ENCODE measurements at places on chromosomes 13 and 19.

GRCh38 chr13:48741377-48741776 lies 87.6 kb downstream of the CYSLTR2 start:
- DNase-seq, result no peak

- no peak for DNase-seq
These were observed 21.3 kb downstream of the ZNF77 start for GRCh38 chr19:2923510-2923909.

GRCh38 chr19:29576046-29576606 lies 30.0 kb upstream of the POP4 start:
- peak; percentile 60 for DNase-seq

DNA sequence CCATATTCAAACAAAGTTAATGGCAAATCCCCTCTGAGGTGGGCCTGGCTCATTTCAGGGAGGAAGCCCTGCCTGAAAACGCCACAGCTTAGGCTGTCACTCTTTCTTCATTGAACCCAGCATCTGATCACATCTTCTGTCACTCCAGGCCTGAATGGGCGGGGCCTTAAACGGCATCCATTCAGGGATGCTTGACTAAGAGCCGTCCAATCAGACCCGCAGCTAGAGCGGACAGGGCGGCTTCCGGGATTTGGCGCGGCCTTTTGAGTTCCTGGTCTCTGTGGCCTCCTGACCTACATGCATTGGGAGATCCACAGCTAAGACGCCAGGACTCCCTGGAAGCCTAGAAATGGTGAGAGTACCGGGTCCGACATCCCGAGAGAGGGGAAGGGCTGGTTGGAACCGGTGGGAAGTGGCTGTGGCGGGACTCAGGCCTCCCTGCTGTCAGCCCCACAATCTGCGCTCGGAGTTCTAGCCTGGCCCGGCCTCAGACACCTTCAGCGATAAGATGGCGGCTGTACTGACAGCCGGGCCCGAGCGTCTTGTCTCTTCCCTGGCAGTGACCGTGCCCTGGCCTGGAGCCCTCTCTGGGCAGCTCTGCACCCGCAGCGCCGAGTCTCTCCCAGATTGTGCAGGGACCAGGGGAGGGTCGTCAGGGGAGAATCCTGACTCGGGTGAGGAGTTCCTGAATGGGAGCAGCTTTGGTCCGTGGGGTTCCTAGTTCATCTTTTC lies at the start of gene ZNF723:
Gene ZNF723, plus strand, starts transcription at position 261 of the 732 bp plus-strand sequence. Its CDS starts 89 bp downstream, at position 350.
- no peak for DNase-seq

DNA sequence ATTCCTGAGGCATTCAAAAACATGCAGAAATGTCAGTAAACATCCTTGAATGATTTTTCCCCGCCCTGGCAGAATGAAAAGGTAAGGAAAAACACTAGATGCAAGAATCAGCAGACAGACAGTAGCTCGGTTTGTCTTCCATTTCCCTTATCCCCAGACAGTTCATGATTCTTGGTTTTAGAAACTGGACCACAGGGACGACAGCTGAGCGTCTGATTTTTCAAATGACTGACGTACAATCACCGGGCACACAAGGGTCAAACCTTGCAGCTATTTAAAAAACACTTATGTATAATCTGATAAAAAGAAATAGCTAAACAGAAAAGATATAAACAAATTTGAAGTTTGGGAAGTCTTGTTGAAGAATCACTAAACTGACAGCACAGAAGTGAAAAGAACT lies 47.1 kb downstream of the DCLK1 start:
- DNase-seq, result no peak

DNA sequence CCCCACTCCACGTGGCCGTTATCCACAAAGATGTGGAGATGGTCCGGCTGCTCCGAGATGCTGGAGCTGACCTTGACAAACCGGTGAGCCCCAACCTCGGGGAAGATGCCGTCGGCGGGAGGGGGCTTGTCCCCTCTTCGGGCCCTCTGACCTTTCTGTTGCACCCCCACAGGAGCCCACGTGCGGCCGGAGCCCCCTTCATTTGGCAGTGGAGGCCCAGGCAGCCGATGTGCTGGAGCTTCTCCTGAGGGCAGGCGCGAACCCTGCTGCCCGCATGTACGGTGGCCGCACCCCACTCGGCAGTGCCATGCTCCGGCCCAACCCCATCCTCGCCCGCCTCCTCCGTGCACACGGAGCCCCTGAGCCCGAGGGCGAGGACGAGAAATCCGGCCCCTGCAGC lies 4.8 kb downstream of the CCER2 start:
- no peak for DNase-seq

DNA sequence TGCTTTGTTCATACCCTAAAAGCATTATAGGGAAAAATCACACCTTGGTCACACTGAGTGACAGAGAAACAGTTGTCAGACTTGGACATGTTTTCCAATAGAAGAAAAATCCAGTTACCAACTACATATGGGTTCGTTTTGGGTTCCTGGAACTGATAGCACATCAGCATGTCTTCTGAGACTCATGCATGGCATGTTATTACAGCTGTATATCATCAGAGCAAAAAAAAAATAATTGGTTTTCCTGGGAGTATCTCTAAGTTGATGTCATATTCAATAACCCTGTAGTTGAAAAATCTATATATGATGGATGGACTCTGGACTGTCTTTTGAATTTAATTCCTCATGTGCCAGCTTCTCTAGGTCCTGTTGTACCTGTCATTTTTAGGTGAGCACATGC lies 211.6 kb downstream of the DNAJC15 start:
- no peak for DNase-seq

- DNase-seq, result no peak
These were observed 283.2 kb upstream of the SLC10A2 start for GRCh38 chr13:103349211-103349980.

GRCh38 chr13:112256716-112257494 lies 119.2 kb upstream of the SPACA7 start:
- no peak for DNase-seq

DNA sequence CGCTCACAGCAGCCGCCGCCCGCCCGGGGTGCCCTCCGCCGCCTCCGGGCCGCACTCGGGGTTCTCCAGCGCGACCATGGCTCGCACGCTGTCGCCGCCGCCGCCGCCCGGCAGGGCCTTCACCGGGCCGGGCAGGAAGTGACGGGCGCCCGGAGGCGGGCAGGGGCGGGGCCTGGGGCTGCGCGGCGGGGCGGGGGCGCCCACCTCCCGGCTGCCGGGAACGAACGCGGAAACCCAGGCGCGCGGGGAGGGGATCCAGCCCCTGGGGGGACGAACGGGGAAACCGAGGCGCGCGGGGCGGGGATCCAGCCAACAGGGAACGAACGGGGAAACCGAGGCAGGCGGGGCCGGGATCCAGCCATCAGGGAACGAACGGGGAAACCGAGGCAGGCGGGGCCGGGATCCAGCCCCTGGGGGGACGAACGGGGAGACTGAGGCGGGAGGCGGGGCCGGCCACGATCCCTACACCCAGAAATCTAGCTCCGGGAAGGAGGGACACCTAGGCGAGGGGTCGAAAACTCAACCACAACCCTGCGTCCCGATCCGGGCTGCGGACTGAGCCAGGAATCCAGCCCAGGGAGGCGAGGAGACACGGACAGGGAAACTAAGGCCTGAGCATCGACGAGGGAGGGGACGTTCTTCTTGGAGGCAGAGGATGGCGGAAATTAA lies at the start of gene R3HDM4:
Gene R3HDM4, minus strand, starts transcription at position 140 of the 669 bp plus-strand sequence. Its CDS starts 62 bp downstream, at position 78.
- peak; percentile 75 for DNase-seq

DNA sequence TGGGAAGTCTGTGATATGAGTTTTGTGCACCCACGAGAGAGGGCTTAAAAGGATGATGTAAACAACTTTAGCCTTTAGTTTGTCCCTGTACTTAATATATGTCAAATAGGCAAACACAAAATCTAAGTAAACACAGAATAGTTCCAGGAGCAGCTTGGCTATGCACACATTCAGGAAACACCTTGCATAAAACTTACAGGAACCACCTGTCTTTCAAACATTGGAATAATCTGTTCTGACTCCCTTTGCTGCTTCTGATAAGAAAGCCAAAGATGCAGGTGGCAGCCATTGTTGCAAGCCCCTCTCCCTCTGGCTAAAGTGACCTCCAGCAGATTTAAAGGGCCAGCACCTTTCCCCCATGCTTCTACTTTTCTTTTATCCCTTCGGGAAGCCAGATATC lies 4.7 kb downstream of the EEF1AKMT1 start:
- no peak for DNase-seq

- no peak for DNase-seq
These were observed 6.5 kb downstream of the SYCE2 start for GRCh38 chr19:12912571-12912970.

- DNase-seq, result no peak
These were observed 73.9 kb downstream of the KCTD12 start for GRCh38 chr13:76812206-76812897.

DNA sequence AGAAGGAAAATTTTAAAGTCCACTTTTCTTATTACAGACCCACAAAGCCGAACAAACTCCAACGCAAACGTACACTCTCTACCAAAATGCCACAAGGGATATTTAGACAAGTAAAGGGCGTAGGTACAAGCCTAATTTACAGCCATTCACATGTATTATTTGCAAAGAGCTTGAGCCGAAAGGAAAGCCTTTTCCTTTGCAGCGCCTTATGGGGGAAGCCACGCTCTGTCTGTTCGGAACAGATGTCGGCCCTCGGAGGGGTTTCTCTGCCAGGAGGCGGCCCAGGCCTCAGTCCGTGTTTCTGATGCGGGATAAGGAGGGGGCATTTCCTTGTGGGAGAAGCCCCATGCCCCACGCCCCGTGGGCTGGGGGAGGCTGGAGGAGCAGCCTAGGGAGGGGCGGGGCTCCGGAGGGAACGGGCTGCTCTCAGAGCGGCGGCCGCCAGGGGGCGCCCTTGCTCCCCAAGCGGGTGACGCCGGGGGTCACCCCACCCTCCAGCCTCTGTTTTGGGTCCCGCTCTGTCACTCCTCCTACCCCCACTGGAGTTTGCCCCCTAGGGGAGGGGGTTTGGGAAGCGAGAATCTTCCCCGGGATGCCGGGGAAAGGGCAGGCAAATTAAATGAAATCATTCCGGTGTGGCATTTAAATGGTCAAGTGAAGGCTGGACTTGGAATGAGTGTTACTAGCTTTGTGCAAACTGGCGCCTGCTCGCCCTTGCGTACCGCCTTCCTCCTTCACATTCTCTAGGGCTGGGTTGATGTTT lies 2.9 kb downstream of the HTR2A start:
- peak; percentile 84 for DNase-seq

DNA sequence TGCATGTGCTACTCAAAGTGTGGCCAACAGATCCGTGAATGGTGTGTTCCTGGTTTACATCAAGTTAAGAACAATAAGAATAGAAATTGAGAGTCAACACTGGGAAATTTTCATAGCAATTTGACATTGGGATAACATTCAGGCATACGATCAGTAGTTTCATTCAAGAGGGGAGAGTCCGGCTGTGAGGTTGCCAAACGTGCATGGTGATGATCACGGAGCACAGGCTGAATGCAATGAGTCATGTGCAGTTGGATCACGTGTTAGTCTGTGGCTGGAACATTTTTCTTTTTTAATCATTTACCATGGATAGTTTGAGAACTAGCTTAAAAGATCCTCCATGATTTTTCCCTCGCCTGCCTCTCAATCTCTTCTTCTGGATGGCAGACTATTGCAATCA lies 2.5 kb upstream of the DCT start:
- DNase-seq, result peak; percentile 1

- no peak for DNase-seq
These were observed 12.2 kb downstream of the ZNF112 start for GRCh38 chr19:44344255-44344654.

- no peak for DNase-seq
These were observed 571.2 kb downstream of the LIG4 start for GRCh38 chr13:107644136-107644535.

DNA sequence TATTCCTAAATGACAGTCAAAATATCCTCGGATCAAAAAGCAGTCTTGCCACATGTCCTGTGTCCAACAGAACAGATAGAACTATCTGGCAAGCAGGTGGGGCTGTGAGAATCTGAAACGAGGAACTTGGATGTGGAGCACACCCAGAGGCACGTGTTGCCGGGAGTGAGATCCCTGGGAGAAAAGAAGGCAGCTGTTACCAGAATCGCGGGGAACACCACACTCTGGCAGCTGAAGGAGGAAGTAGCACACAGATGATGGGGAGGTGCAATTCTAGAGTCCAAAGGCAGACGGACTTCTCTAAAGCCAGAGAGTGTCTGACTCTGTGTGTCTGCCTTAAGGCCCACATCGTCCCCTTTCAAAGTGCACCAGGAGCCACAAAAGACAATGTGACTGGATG lies 22.3 kb downstream of the SLC7A1 start:
- DNase-seq, result peak; percentile 69

DNA sequence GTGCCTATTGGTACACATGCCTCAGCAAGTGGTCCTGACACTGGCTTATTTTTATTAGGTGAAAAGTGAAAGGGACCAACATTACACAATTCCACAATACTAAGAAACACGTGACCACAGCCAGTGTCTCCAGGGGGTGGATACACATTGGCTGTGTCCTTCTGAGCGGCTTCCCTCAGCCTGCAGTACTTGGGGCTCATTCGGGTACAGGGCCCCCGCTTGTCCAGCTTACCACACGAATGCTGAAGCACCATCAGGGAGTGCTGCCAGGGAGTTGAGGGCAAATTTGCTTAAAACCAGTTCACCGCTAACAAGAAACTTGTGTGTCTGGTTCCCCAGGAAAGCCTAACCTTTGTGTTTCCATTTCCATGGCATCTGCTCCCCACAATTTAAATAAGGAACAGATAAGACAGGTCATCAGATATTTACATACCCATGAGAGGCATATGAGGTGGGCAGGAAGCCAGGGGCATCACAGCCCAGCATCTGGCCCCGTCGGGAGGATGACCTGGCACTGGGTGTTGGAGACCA lies 23.3 kb downstream of the PBX4 start:
- DNase-seq, result peak; percentile 77

GRCh38 chr13:46759846-46760245 lies 37.1 kb downstream of the ESD start:
- peak; percentile 60 for DNase-seq

- no peak for DNase-seq
These were observed 13.9 kb downstream of the NFIX start for GRCh38 chr19:13008926-13009787.

- peak; percentile 41 for DNase-seq
These were observed 13.8 kb downstream of the DNASE2 start for GRCh38 chr19:12867120-12868099.

DNA sequence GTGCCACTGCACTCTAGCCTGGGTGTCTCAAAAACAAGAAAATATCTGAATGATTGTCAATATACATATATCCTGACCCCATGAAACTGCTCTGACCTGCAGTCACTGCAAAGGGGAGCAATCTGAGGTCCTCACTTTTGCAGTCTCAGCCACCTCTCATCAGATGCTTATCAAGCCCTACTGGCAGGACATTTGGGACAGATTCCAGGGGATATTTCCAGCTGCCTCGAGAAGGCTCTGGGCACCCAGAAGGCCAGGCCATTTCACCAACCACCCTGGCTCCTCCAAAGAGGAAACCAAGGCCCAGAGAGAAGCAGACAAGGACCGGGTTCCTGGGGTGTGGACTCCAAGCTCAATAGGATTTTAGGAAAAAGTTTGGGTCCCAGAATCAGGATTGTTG lies 2.3 kb downstream of the EML2 start:
- DNase-seq, result no peak

GRCh38 chr19:40774916-40775631 lies at the start of gene MIA:
MIA (plus strand) TSS chr19:40775521; CDS start chr19:40775543, 22 bp downstream.
- no peak for DNase-seq

- DNase-seq, result no peak
These were observed 308.3 kb downstream of the TBC1D4 start for GRCh38 chr13:75173457-75174356.

- no peak for DNase-seq
These were observed 28.3 kb downstream of the CNMD start for GRCh38 chr13:52711286-52711685.

- peak; percentile 82 for DNase-seq
These were observed 93.4 kb downstream of the FLT1 start for GRCh38 chr13:28401303-28402056.

GRCh38 chr13:105048677-105049076 lies 1486.8 kb downstream of the EFNB2 start:
- DNase-seq, result no peak
